ENCODE measurements at places on chromosomes 5 and 9.

GRCh38 chr5:144273232-144274027 is 102.8 kb downstream of the KCTD16 start:
- DNase-seq, result no peak

DNA sequence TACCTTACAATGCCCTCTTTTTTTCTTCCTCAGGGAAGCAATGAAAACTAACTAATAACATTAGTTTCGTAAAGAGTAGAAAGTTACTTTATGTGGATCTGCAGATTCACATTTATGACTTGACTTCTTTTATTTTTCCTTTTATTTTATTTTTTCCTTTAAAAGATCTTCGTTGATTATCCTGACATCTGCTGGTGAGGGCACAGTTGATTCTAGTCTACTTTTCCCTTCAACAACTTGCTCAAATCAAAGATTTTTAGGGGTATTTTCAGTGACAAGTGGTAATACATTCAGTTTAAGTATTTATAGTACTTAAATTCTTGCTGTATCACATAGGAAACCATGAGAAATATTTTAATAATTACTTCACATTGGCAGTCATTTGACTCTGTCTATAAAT is 4.9 kb downstream of the EDIL3 start:
- no peak for DNase-seq

GRCh38 chr5:74239261-74239660 is 401.3 kb downstream of the ENC1 start:
- no peak for DNase-seq

DNA sequence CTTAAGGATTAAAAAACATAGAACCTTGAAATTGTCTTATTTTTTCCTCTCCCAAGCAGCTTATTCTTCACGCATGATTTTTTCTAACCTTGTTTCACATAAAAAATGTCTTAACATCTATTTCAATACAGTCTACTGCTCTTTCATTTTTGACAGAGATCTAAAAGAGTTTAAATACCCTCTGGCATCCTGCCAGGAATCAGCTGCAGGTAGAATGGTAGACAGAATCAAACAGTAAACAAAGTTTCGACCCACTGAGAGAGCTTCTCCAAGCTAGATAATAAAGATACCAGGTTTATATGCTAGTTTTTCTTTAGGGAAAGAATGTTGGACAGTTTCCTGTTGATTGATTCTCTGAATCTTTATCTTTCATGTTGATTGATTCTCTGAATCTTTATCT is 555.8 kb upstream of the CDH9 start:
- peak; percentile 68 for DNase-seq

DNA sequence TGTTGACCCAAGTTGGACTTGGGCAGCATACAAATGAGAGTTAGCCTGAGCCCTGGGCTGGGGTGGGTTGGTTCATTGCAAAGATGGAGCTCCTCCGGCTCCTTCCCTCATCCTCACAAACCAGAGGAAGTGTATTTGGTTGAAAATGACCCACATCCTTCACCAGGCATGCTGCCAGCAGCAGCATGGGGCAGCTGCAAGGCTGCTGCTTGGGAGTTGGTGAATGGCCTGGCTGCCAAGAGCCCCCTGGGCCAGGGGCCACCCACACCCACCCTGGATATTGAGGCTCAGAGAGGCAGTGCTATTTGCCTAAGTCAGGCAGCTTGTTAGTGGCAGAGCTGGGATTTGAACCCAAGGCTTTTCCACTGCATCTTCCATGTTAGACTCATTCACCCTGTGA is 29.5 kb downstream of the PPARGC1B start:
- DNase-seq, result no peak
